ENCODE measurements at places on chromosomes 6 and 20.
A peak's percentile ranks its signal among the peaks of the same experiment; 100 is the strongest.

DNA sequence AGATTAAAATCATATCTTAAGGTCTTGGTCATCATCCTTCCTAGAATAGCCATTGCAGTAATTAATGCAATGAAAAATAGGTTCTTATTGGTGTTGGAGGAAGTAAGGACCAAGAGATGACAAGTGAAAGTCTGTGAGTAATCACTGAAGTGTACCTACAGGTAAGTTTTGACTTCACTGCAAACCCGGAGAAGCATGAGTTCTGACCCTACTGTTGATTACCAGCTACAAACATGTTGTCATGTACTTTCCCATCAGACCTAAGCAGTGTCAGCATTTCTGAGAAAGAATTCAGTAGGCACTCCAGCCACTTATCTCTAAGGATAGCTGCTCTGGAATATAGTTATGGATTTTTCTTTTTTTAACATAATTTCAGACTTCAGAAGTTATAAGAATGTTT lies 280.9 kb downstream of the ZFAND3 start:
- no peak for DNase-seq

- peak; percentile 90 for DNase-seq
Observed at GRCh38 chr6:31652925-31653724, 664 bp upstream of the BAG6 start.

GRCh38 chr6:134238960-134239795 lies 78.7 kb downstream of the SGK1 start:
- DNase-seq, result peak; percentile 14

DNA sequence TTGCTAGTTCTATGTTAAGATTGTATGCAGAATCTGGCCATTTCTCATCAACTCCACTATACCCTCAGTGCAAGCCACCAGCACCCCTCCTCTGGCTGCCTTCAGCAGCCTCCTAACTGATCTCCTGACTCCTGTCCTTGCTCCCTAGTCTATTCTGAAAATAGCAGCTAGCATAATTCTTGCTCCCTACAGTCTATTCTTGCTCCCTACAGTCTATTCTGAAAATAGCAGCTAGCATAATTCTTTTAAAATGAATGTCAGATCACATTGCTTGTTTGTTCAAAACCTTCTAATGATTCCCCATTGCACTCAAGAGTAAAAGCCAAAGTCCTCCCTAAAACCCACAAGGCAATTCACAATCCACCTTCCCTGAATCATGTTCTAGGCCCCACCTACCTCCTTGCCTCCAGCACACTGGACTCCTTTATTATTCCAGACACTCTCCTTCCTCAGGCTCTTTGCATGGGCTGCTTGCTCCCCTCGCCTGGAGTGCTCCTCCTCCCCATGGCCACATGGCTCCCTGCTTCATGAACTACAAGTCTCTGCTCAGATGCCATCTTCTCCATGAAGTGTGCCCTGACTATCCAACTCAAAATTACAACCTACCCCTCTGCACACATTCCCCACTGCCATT lies 164.2 kb upstream of the TNFAIP3 start:
- DNase-seq, result no peak

DNA sequence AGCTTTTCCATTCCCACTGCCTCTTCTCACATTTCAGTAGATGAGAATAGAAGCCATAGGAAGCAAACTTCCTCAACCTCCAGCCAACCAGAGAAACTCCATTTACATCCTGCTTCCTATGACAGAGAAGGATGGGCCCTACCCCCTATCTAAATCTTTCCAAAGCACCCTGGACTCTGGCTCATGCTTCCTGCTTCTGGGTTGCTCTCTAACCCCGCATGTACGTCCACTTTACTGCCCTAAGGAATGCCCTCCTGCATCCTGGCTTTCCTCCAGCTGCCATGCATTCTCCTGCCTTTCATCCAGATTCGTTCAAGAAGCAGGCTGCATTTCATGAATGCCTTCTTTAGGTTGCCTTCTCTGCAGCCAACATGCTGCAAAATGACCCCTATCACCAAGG lies 91.9 kb downstream of the FAM217A start:
- DNase-seq, result no peak

DNA sequence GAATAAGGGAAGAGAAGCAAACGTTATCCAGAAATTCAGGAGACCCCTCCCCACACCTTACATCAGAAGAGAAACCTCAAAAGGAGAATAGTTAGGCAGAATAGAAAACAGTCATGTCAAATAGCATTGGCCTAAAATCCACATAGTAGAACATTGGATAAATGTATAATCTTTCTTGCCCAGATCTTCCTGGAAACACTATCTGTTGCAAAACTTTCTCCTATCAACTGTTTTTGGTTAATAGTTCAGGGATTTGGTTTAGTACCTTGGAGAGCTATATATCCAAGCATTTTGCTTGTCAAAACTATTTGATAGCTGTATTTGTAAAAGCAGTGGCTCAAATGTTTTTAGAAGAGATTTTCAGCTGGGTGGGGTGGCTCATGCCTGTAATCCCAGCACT lies 74.3 kb upstream of the PHACTR2 start:
- DNase-seq, result no peak

- DNase-seq, result peak; percentile 8
Observed at GRCh38 chr20:34269996-34270627, 28.9 kb downstream of the ASIP start.

GRCh38 chr6:25637211-25637610 lies 14.8 kb upstream of the SCGN start:
- DNase-seq, result no peak

DNA sequence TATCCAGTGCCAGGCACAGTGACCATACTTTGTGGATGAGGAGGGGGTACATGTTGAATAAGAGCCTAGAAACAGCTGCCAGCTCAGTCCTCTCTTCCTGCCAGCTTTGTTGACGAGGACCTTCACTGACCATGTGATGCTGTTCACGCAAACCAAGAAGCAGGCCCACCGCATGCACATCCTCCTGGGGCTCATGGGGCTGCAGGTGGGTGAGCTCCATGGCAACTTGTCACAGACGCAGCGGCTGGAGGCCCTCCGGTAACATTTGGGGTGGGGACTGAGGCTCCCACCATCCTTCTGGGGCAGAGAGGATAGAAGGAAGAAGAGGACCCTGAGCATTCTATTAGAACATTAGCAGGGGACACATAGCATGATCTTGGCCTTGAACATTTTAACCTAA lies 15.6 kb downstream of the DDX27 start:
- DNase-seq, result no peak

DNA sequence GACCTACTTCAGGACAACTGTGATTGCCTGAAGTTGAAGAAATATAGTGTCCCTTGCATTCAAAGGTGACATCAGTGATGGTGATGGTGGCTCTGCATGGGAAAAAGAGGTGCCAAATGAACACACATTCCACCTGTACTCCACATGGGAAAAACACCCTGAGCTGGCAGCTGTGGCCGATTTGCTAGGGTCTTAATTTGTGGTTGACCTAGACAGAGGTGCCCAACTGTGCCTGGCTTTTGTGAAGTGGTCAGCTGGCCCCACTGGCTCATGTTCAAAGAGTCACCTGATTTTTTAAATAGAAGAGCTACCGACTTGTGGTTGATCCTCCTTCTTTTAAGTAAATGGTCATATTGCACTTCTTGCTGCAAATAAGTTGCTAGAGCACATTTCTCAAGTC lies 7.6 kb upstream of the GCNT2 start:
- no peak for DNase-seq
